COR-L47 (cell line): ENCODE measurements at places on chromosomes 16 and 17.

GRCh38 chr17:2391597-2392251 is 9.1 kb downstream of the MNT start:
- no peak for DNase-seq

GRCh38 chr17:42537826-42538451 is 1.9 kb downstream of the NAGLU start:
- DNase-seq, result no peak

DNA sequence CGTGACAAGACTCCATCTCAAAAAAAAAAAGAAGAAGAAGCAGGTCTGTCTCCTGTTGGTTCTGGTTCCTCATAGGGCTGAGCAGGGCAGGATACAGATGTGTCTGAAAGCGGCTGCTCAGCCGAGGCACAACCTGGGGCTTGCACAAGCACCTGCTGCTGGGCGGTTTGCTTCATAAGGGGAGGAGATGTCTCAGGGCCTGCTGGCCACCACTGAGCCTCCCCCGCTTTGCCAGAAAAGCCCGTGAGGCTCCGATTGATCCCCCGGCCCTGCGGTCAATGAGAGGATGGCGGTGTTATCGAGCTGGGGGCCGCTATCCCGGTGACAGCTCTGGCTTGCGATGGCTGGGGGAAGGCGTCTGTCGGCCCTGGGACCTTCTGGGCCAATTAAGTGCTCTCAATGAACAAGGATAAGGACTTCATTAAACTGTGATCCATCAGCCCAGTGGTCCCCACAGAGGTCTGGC is 162.0 kb downstream of the SDK2 start:
- DNase-seq, result no peak

DNA sequence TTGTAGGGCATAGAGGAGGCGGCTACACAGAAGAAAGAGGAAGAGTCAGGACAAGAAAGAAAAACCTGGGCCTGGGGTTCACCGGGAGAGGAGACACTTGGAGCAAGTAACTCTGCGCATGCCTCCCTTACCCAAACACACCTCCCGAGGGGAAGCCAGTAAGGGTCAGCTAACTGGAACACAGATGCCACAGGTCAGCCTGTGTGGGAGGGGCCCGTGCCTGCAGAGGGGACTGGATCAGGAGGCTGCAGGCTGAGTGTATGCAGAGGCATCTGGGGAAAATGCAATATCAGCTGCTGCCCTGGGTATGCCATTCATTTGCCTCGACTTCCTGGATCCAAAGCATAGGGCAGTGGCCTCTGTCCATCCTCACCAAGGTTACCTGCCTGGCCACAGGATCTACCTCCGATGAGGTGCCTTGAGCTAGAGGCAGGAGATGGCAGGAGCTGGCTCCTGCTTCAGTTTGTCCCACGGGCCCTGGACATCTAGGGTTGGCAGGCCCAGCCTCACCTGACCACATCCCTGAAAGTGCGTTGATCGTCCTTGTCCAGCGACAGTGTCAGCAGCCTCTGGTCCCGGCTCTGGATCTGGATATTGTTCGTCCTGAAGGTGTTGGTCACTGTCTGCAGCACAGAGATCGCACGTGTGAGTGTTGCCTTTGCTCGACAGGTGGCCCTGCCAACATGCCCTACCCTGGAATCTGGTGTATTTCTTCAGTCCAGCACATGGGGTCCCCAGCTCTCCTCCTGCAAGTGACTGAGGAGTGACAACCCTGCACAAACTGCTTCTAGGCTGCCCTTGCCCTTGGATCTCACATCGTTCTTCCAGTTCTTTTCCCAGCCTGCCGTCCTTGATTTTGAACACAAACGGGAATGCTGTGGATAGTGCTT is 4.6 kb upstream of the MFSD6L start:
- no peak for DNase-seq

DNA sequence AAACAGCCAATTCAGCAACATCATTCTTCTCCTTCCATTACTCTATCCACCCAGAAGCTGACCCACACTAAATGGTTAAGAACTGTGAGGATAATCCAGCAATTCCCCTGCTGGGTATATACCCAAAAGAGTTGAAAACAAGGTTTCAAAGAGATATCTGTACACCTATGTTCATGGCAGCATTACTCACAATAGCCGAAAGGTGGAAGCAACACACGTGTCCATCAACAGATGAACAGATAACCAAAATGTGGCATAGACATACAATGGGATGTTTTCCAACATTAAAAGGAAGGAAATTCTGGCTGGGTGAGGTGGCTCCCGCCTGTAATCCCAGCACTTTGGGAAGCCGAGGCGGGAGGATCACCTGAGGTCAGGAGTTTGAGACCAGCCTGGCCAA is 19.9 kb downstream of the MIS12 start:
- no peak for DNase-seq

- DNase-seq, result no peak
These were observed 7.8 kb upstream of the C17orf99 start for GRCh38 chr17:78138204-78139060.

DNA sequence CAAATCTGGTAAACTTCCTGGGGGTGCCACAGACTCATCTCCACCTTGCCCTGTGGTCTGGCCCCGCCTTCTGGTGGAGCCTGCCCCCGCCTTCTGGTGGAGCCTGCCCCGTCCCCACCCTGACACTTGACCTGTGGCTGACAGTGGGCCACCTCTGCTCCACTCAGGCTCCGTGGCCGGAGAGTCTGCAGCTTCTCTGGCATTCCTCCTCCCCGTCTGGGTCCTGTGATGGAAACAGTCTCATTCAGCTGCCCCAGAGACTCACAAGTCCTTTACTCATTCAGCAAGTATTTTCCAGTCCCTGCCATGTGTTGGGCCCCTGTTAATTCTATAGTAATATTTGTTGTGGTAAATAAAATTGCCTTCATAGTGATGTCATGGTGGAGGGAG is 21.0 kb upstream of the G6PC1 start:
- DNase-seq, result no peak

GRCh38 chr17:48278760-48279491 is 151.1 kb downstream of the SKAP1 start:
- no peak for DNase-seq

DNA sequence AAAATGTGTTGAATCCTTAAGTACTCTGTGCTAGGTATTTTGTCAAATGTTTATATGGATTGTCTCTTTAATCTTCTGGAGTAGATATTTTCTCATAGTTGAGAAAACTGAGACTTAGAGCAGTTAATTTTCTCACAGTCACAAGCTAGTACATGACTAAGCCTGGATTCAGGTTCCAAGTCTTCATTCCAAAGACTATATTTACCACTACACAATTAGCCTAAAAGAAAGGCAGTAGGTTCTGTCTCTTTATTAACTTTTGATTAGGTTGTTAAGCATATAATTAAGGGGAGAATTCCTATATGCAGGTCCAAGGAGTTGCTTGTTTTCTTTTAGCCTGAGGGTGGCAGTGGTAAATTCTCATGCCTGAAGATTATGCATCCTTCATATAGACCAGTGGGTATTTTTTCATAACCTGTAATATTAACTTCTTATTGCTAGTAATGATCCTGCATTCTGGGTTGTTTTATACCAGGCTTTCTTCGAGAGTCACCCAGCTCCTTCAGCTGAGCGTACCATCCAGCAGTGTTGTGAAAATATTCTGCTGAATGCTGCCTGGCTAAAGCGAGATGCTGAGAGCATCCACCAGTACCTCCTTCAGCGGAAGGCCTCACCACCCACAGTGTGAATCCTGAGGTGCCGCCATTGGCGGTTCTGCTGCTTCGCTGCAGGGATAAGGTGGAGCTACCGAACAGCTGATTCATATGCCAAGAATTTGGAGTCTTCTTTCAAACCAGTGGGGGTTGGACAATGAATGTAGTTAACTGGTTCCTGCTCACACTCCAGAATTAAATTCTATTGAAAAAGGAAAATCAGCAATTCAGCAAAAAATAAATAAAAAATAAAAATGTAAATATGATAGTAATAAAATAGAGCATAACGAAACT is 28.2 kb upstream of the KPNB1 start:
- DNase-seq, result no peak

DNA sequence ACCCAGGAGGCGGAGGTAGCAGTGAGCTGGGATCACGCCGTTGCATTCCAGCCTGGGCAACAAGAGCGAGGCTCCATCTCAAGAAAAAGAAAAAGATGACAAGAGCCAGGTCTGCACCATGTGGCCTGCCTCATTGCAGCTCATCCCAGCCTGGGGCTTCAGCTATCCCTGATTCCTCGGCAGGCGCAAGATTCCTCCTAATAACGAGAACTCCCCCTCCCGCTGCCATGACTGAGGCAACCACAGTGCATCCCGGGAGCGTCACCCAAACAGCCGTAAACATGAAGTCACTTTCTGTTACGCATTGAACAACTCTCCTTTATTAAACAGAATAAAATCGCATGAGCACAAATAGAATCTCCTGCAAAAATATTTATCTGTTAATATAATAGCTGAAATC is 120.6 kb downstream of the MGAT5B start:
- no peak for DNase-seq

DNA sequence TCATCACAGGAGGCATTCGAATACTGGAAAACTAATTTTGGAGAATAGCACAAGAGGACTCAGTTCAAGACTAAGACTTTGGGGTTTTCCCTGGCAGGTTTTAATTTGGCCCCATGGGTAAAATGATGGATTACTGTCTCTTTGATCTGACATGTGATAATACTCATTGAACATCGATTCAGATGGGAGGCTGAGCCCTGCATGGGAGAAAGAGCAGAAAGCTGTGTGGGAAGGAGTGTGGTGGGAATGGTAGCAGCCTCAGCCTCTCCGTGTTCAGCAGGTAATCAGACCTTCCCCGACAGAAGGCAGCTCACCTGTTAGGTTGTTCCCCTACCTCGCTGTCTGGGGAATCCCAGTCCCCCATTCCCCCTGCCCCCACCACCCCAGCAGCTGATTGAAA is 124.7 kb upstream of the TNRC6C start:
- no peak for DNase-seq

DNA sequence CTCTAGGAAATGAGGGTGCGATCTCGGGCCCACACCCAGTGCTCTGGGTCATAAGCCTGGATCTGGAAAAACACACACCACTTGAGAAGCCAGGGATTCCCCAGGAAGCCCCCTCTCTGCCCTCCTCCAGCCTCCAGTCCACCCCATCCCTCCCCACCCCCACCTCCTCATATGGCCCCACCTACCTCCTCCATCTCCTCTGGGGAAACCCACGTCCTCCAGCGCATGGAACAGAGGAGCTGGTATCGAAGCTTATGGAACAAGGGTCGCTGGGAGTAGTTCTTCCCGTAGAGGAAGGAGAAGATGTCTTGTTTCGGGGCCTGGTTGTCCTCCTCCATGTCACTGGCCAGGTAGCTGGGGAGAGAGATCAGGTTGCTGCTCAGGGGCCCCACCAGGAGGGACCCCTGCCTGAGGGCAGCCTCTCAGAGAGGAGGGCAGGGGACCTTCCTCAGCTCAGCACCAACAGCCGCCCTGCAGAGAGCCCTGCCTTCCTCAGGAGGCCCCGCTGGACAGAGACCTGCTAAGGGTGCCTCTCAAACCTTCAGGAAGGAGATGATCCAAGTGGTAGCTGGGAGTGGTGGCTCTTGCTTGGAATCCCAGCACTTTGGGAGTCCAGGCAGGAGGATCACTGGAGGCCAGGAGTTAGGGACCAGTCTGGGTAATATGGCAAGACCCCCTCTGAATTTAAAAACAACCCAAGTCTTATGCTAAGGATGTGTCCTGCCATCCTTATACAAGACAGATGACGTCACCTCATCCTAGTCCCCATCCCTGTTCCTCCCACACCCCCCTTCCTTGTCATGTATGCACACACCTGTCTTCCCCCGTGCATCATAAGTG is 5.0 kb downstream of the SPDYE4 start:
- DNase-seq, result no peak

GRCh38 chr16:8892101-8892575 is 10.0 kb downstream of the LITAFD start:
- DNase-seq, result no peak

DNA sequence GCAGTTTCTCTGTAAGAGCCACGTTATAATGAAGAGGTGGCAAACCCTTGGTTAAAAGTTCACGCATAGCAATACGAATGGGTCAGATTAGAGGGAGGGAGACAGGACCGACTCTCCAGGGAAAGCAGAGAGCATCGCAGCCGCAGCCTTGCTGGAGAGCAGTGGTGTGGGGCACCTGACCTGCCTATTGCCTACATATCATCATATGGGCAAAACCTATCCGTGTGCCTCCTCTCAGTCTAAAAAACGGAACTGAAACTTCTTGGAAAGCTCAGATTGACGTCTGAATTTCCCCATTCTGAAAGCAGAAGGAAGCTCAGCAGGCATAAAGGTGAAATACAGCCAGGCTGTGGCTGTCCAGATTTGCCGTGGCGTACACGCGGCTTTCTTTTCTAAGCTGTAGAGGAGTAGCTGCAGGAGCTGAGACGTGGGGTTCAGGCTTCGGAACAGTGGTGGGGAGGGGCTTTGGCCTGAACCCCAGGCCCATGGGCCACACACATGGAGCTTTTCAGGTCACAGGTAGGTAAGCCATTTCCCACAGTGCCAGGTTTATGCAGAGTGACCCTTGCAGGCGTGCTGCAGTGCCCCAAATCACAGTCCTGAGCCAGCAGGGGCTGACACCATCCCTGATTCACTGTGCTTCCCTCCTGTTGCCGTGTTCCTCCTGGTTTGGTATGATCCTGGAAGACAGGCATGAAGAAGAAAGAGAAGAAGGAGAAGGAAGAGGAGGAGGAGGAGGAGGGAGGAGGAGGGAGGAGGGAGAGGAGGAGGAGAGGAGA is 41.6 kb upstream of the TNRC6C start:
- DNase-seq, result no peak

DNA sequence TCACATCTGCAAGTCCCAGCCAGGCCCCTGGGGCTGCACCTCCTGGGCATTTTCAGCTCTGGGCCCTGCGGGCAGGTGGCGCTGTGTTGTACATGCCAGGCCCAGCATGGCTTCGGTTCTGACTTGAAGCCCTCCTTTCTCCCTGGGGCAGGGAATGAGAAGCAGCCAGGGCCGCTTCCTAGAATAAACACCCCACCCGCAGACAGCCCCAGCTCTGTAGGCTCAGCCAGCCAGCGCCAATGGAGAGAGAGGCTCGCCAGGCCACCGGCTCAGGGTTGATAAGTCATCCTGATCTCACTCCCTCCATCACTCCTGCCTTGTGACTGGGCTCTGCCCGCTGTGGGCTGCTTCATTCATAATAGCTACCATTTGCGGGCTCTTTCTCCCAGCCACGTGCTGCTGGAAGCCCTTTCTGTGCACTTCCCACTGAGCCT is 6.0 kb upstream of the GLIS2 start:
- DNase-seq, result peak; percentile 48

GRCh38 chr16:287298-287811 is 4.4 kb downstream of the PDIA2 start:
- peak; percentile 70 for DNase-seq

DNA sequence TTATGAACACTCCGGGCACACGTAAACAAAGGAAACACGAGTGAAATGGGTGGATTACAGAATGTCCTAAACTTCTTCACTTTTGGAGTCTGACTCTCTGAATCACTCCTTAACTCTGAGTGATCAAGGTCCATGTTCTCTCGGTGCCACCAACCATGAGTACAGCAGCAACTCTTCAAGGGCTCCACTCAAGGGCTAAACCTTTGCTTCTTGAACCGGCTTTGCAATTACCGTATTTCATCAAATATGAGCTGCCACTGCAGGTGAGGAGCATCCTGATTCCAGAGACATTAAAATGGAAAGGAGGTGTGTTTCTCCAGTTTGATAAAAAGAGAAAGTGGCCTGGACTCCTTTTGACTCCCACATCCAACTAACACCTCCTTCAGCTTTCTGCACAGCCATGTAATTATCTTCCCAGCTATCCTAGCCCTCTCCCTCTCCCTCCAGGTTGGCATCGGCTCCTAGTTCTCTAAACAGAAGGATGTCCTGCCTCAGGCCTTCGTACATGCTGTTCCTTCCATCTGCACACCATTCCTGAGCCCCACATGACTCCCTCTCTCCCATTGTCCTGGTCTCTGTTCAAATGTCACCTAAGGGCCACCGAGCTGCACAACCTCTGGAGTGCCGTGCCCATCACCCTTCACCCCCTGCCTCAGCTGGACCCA is 61.4 kb downstream of the ZDHHC7 start:
- DNase-seq, result no peak
